ENCODE measurements at places on chromosomes 1 and 21.

DNA sequence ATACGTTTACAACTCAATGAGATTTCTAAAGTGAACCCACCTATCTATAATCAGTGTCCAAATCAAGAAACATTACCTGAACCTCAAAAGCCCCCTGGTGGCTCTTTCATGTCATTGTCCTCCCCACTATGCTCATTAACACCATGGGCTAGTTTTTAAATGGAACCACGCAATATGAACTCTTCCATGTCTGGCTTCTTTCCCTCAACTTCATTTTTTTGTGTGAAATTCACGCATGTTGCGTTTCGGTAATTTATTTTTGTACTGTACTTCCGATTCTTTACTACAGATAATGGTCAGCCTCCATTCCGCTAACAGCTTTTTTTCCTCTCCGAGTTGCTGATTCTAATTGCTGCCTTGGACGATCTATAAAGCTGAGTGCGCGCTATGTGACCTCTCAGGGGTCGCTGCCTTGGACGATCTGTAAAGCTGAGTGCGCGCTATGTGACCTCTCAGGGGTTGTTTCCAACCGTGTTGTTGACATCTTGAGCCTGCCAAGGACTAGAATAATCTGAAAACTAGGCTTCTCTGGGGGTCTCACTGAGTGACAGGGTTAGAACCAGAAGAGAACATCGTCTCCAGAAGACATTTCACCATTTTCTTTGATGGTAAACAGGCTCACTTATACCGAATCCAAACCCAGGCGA, 1.1 kb upstream of the CACYBP start:
- DNase-seq, result no peak

GRCh38 chr21:44078411-44078981, 28.7 kb upstream of the PWP2 start:
- no peak for DNase-seq

GRCh38 chr1:85313888-85314696, 37.7 kb upstream of the BCL10 start:
- no peak for DNase-seq

- no peak for DNase-seq
Measured at GRCh38 chr1:89261926-89262515, 10.6 kb downstream of the GBP5 start.
